Caco-2 (cell line): ENCODE measurements at places on chromosomes 1 and 21. TPM values are rescaled to one million over a fixed set of nuclear protein-coding genes. Genes with fewer than 3 reads are reported as not detected.

DNA sequence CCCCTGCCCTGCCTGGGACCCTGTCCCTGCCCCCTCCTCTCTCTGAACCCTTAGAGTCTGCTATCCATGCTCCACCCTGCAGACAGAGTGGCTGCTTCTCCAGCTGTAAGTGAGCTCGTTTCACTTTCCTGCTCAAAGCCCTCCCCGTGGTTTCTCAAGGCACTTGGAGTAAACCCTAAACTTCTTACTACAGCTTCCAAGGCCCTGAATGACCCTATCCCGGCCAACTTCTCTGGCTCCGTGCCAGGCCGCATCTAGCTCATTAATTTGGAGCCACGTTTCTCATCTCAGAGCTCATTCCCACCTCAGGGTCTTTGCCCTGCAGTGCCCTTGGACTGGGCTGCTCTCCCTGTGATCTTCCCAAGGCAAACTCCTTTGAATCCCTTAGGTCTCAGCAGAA, 235.1 kb upstream of the RUNX1 start:
- H3K36me3 ChIP-seq, result no peaks in the 10 kb centered on the region
- H3K27me3 ChIP-seq, result no peaks in the 10 kb centered on the region
- peak overlapping the region; percentile 18 for H3K27ac ChIP-seq
- no peak overlapping the region for H3K4me3 ChIP-seq

- H3K4me3 ChIP-seq, result no peak overlapping the region
- no peak for DNase-seq
- no peaks in the 10 kb centered on the region for H3K36me3 ChIP-seq
- H3K27me3 ChIP-seq, result no peaks in the 10 kb centered on the region
- peaks cover 34% of the 10 kb centered on the region for H3K4me1 ChIP-seq
These were observed 1.4 kb upstream of the MAPKAPK2 start for GRCh38 chr1:206683313-206683712.

GRCh38 chr1:239858529-239858928, 233.2 kb upstream of the FMN2 start:
- no peak overlapping the region for H3K4me3 ChIP-seq
- no peak for DNase-seq
- H3K27ac ChIP-seq, result no peak overlapping the region
- H3K36me3 ChIP-seq, result no peaks in the 10 kb centered on the region
- no peaks in the 10 kb centered on the region for H3K27me3 ChIP-seq

GRCh38 chr1:169869426-169869825, 24.3 kb downstream of the SCYL3 start:
- no peak for DNase-seq
- no peak overlapping the region for H3K4me3 ChIP-seq
- H3K27ac ChIP-seq, result no peak overlapping the region
- H3K36me3 ChIP-seq, result peaks cover 10% of the 10 kb centered on the region
- H3K27me3 ChIP-seq, result no peaks in the 10 kb centered on the region
- H3K4me1 ChIP-seq, result no peaks in the 10 kb centered on the region

- H3K27ac ChIP-seq, result no peak overlapping the region
- H3K4me1 ChIP-seq, result no peaks in the 10 kb centered on the region
- no peaks in the 10 kb centered on the region; the same call in none of the 2 replicates for H3K36me3 ChIP-seq
- H3K4me3 ChIP-seq, result no peak overlapping the region
These were observed 8.8 kb downstream of the UBE2J2 start for GRCh38 chr1:1264868-1265272.

DNA sequence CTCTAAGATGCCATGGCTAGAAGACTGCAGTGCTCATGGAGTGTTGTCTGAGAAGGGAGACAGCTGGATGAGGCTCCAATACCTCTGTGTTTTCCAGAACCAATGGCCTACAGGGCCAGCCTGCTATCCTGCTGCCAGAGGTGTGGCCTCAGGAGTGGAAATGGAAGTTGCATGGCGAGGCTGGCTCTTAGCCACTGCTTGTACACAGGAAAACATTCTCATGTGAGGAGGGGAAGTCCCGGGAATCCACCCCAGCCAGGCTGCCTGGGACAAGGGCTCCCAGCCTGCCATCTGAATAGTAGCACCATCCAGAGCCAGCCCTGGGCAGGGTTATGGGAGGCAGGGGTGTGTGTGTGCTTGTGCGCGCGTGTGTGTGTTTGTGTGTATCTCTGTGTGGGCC, 56.5 kb downstream of the SDC3 start:
- H3K4me1 ChIP-seq, result no peaks in the 10 kb centered on the region
- no peak for DNase-seq
- no peak overlapping the region for H3K4me3 ChIP-seq

DNA sequence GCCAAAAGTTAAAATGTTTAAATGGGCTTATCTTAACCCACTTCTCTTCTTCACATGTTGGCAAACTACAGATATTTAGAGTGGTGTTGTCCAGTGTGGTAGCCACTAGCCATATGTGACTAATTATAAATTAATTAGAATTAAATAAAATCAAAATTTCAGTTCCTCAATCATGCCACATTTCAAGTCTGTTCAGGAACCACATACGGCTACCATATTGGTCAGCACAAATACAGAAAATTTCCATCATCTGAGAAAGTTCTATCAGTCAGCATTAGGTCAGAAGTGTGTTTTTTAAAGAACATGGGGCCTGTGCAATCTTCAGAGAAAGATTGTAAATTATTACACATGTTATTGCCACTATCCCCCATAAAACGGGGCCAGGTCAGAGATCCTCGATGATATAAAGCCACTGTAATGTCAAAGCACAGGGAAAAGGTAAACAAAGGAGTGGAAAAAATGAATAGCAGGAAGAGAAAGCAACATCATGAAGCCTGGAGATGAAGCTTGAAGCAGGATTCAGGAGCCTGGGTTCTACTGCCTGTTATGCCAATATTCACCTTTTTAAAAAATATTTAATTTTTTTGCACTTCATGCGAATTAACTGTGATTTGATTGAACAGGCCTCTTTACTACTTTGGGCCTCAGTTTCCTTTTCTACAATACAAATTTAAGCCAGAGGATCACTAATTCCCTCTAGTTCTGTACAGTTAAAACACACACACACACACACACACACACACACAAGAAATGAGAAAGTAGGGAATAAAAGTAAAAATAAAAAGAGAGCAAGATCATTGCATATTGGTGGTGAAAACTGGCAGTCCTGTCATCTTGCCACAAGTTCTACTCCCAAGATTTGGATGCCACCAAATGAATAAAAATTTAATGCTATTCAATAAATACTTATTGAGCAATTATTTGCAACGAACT, 2.3 kb downstream of the RSBN1 start:
- H3K4me3 ChIP-seq, result peak overlapping the region; percentile 82
- peaks cover 13% of the 10 kb centered on the region for H3K4me1 ChIP-seq
- H3K36me3 ChIP-seq, result no peaks in the 10 kb centered on the region
- no peak overlapping the region for H3K27ac ChIP-seq
- H3K27me3 ChIP-seq, result no peaks in the 10 kb centered on the region
- peak; percentile 55 for DNase-seq

- H3K27me3 ChIP-seq, result no peaks in the 10 kb centered on the region
- DNase-seq, result no peak
- no peaks in the 10 kb centered on the region for H3K4me1 ChIP-seq
- no peak overlapping the region for H3K27ac ChIP-seq
These were observed 41.5 kb downstream of the CCDC30 start for GRCh38 chr1:42504535-42505128.

DNA sequence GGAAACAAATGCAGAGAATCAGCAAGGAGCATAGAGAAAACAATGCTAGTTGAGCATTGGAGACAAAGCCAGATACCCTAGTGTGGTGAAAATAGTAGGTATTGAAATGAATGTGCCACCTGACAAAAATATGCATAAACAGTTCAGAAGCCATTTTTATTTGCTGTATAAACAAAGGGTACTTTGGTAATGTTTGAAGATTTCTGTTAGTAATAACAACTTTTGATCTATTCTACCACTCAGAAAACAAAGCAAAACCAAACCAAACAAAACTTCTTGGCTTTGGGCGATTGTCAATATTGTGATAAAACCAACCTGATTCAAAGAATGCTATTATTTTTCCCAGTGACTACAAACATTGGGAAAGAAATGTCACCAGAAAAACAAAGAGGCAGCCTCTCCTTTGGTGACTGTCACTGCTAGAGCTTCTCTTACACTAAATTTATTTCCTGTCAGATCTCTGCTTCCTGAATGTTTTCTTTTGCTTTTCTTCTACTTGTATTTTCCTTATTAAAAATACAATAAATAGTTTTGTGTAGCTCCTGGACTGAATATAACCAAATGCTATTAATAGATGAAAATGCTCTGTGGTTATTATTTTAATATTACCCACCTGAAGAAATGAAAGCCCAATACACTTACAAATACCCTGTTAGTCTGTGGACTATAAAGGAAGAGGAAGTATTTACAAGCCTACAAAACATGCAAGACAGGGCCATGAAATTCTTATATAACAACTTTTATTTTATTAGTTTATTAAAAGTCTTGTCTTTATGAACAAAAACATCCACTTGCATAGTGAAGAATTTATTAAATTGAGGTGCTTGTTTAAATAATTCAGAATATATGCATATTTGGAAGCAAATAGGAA, 5.7 kb downstream of the ATP6V1G3 start:
- H3K27me3 ChIP-seq, result no peaks in the 10 kb centered on the region
- H3K4me1 ChIP-seq, result peaks cover 3% of the 10 kb centered on the region; the same call in 1 of the 2 replicates
- no peak overlapping the region for H3K4me3 ChIP-seq
- DNase-seq, result no peak

REN gene
- not detected in 2 replicates for total RNA-seq

FCMR gene
- total RNA-seq, result not detected in 2 replicates

FMOD gene
- total RNA-seq, result 32.6 and 36.3 TPM in 2 replicates

SLC9C2 gene
- not detected in 2 replicates for total RNA-seq

HRNR gene
- total RNA-seq, result not detected in 2 replicates

GREM2 gene
- 0.36 and 0.51 TPM in 2 replicates for total RNA-seq

SPRR2F gene
- not detected in 2 replicates for total RNA-seq

TRPM2 gene
- total RNA-seq, result 0.07 and 0.20 TPM in 2 replicates
